ENCODE measurements at places on chromosomes 1 and 21.

GRCh38 chr1:212108981-212109380, 73.4 kb downstream of the DTL start:
- no peak for DNase-seq

- no peak for DNase-seq
Measured at GRCh38 chr21:42964086-42964485, 10.3 kb upstream of the PKNOX1 start.

GRCh38 chr1:63124666-63125191, 197.6 kb upstream of the FOXD3 start:
- DNase-seq = peak; percentile 86

- DNase-seq = no peak
Measured at GRCh38 chr1:207172885-207173284, 68.9 kb downstream of the C4BPA start.

DNA sequence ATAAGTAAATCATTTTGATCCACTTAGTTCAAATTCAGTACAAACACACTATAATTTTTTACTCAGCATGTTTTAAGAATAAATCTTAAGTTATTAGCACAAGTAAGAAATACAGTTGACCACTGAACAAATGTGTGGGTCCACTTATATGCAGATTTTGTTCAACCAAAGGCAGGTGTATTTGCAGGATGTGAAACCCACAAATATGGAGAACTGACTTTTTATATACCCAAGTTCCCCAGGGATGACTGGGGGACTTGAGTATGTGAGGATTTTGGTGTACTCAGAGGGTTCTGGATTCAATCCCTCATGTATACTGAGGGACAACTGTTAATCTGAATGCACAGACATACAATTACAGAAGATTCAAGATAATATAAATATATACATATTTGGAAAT, 25.7 kb upstream of the ERICH3 start:
- no peak for DNase-seq

DNA sequence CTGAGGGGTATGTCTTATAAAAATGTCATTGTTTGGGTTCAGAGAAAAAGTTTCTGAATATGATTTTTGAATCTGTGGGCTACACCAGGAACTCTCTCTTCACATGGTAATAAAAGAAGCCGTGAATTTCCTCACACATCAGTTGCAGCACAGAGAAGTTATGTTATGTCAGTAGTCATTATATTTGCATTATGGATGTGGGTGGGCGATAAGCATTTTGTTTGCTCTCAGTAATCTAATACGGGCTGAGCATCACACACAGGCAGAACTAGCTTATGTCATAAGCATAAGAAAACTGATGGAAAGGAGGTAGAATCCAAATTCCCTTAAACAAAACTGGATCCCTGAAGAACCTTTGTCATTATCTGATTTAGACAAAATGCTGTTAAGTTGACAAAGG, 70.8 kb downstream of the PRDM2 start:
- no peak for DNase-seq

- no peak for DNase-seq
Measured at GRCh38 chr1:78758506-78758905, 108.9 kb downstream of the IFI44 start.

DNA sequence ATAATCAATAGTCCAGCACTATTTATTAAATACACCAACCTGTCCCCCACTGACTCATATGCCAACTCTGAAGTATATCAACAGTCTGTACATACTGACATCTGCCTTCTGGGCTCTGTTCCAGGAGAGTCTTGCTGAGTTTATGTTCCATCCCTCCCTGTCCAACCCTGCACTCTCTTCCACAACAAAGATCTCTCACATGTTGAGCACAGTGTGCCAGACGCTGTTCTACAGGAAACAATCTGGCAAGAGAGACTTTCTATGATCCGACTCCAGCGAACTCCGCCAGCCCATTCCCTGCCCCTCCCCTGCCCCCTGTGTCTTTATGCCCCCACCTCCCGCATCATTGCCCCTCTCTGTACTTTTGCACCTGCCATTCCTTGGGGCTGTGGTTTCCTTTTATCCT, 3.4 kb downstream of the LACTBL1 start:
- peak; percentile 47 for DNase-seq

DNA sequence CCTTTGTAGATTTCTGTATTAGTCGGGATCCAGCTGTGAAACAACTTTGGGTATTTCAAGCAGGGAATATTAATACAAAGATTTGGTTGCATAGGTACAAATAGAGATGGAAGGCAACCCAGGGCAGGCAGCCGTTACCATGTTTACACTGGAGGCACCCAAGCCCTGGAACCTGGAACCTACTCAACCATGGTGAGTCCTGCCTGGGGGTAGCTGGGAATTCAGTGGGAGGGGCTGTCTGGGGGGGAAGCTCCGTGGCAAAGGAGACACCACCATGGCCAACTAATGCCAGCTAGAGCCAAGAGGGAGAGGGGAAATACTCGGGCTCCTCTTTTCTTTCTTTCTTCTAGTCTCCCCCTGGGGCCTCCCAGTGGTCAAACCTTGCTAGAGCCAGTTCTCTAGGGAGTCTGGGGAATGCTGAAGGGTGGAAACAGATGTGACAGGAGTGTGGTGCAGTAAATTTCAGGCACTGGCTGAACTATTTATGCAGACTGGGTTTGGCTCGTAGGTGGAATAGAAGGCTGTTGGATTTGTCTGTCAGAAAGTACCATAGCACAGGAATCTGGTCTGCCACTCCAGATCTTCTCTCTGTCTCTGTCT, 91.9 kb upstream of the CACNA1E start:
- no peak for DNase-seq

GRCh38 chr1:99627615-99628014, 18.3 kb upstream of the PALMD start:
- DNase-seq = no peak

GRCh38 chr21:35692311-35692710, 368.0 kb downstream of the SETD4 start:
- no peak for DNase-seq

DNA sequence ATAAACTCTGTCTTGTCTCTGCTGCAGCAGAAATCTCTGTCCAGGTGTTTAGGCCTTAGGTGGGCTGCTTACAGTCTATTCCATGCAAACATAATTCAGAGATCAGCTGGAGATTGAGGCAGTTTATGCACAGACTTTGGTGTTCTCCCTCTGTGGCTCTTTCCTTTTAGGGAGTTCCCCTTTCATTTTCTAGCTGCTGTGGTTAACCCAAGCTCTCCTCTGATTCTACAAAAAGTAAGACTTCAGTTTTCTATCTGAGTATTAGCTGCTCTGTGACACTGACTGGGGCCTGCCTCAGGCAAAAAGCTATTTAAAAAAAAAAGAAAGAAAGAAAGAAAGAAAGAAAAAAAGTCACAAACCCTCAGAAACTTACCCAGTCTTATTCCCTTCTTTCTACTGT, 211.1 kb downstream of the CAMTA1 start:
- no peak for DNase-seq

GRCh38 chr1:2197707-2198165, 3.2 kb upstream of the FAAP20 start:
- no peak for DNase-seq

- no peak for DNase-seq
Measured at GRCh38 chr1:31122741-31123140, 57.2 kb upstream of the PUM1 start.

DNA sequence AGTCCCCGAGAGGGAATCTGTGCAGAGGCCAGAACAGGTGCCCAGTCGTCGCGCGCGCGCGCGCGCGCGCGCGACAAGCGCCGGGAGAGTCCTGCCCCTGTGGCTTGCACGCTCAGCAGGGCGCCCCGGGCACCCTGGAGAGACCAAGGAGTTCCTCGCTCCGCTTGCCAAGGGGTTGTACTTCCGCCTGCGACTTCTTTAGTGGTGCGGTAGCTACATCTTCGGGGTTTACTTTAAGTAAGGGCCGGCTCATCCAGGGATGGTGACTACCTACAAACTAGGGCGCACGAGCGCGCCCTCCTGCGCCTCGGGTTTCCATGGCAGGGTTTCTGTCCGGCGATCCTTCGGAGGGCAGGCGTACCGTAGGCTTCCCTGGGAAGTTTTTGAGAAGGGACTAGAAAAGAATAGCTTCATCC, 1.4 kb downstream of the LHX4 start:
- DNase-seq = no peak

DNA sequence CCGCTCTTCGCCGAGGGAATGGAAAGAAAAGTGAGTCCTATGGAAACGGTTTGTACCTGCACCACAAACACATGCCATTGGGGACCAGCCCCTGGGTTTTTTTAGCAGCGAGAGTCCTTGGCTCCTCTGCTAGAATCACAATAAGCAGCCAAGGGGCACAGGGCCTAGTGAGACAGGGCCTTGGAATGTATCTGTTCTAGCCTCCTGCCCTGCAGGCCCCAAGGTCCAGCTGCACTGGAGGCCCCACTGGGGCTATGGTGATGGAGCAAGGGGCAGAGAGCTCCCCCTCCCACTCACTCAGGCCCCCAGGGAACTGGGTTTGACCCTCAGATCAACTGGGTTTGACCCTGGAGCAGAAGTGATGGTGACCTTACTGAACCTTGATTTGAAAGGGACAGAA, 14.4 kb downstream of the SHISA4 start:
- DNase-seq = no peak

DNA sequence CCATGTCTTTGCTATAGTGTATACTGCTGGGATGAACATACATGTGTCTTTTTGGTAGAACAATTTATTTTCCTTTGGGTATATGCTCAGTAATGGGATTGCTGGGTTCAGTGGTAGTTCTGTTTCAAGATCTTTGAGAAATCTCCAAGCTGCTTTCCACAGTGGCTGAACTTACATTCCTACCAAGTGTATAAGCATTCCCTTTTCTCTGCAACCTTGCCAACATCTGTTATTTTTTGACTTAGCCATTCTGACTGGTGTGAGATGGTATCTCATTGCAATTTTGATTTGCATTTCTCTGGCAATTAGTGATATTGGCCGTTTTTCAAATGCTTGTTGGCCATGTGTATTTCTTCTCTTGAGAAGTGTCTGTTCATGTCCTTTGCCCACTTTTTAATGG, 37.5 kb upstream of the ANGPTL1 start:
- DNase-seq = peak; percentile 5

- DNase-seq = no peak
Measured at GRCh38 chr1:7387053-7387927, 383.8 kb upstream of the VAMP3 start.

DNA sequence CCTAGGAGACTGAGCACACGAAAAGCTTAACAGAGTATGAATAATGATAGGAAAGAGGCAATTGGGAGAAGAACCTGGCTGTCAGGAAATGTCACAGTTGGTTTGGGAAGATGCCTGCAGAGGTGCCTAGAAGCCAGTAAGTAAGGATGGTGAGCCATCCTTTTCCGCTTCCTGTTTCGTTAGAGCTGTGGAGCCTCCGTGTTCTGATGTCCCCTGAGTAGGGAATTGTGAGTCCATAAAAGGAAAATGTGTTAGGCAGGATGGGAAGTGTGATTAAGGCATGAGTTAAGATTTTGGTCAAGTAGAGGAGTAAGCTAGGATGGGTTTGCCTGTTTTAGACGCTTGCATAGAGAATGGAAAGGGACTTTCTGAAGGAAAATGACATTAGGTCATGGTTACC, 9.0 kb downstream of the CLIC4 start:
- no peak for DNase-seq

DNA sequence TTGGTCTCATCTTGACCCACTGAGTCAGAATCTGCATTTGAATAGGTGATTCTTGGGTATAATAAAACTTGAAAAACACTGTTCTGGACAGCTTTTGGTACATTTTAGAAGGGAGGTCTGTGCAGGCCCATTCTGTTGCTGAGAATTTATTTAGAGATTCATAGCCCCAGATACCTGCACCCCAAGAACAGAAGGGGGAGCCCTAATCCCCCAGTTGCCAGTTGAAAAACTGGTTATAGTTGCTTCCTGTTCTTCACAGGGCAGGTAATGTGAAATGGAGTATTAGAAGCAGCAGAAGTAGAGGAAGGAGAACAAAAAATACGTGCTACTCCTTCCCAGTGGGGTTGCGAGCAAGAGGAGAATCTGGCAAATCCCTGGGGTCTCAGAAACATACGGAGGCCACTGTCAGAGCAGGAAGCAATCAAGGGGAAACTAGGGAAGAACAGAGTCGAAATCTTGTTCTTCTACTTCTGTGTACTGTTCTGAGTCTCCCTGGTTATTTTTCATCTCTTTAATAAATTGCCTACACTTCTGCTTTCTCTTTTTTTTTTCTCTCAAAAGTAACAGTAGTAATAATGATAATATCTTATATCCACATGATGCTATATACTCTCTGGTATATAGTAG, 4.6 kb upstream of the CLCA2 start:
- DNase-seq = no peak

DNA sequence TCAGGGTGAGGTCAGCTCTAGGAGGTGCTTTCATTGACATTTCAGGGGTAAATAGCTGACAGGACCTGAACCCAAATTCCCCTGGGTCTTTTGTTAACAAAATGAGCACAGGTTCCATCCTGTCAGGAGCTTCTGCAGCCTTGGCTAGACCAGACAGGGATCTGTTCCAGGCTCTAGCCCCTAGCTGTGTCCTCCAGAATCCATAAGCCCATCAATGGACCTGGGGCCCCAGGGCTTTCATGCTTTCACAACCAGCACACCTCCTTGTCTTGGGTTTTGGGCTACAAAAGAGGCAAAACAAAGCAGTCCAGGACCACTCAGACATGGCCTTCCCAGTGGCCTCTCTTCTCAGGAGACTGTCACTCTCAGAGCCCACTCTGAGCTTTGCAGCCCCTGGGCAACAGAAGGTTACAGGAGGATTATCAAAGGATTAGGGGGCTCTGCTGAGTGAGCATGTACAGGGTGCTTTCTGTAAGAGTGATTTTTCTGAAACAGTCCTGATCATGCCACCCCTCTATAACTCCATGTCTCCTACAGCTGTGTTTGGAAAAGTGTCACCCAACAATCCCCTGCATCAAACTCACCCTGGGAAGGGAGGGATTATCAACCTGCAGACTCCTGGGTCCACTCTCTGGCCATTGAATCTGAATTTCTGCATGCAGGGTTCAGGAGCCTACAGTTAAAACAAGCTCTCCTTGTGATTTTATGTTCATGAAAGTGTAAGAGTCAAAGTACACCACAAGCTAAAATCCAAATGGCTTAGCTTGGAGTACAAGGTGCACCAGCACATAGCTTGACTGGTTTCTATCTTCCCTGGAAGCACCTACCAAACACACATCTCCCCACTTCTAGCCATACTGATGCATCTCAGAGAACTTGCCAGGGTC, 67.7 kb upstream of the GCLM start:
- no peak for DNase-seq

- DNase-seq = no peak
Measured at GRCh38 chr1:59218521-59219236, 78.2 kb upstream of the FGGY start.

DNA sequence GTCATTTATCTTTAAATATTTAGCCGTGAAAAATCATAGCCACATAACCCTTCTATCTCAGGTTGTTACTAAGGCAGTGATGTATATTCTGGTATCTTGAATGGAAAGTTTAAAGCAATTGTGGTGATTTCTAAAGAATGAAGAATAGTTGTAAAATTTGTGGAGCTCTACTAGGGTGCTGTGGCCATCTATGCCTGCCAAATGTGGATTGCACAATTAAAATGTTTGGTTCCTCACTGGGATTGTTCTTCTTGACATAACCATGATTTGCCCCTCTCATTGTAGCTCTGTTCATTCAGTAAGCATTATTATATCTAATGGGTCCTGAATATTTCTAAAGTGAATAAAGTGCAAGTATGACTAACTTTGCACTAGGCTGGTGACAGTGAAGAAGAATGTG, 50.1 kb downstream of the AK4 start:
- no peak for DNase-seq

- DNase-seq = no peak
Measured at GRCh38 chr1:205924460-205924790, 18.8 kb downstream of the SLC26A9 start.

All from non-pigmented ciliary epithelial cell (primary cell).